Activated CD8-positive, alpha-beta memory T cell treated with anti-CD3 and anti-CD28 coated beads for 1 hour (primary cell): ENCODE measurements at places on chromosomes 5 and 9.

- no peak for DNase-seq
Measured at GRCh38 chr5:16427587-16427986, 38.0 kb downstream of the ZNF622 start.

GRCh38 chr9:113772121-113772810, 103.8 kb upstream of the ZNF618 start:
- DNase-seq, result no peak

DNA sequence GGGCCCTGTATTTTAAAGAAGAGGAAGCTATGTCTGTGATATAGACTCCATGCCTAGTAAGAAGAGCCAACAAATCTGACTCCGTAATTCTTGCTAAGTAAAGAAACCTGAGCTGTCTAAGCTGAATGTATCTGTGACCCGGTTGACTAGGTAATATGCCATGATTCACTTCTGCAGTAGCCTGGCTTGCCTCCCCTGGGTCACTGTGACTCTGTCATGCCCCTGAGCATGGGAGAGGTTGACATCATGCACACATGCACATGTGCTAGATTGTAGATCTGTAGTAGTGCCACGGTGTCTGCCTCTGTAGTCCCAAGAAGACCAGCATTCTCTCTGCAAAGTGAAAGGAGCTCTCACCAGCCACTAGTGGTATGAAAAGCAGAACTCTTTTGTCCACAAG, 9.1 kb downstream of the SLC22A5 start:
- no peak for DNase-seq

DNA sequence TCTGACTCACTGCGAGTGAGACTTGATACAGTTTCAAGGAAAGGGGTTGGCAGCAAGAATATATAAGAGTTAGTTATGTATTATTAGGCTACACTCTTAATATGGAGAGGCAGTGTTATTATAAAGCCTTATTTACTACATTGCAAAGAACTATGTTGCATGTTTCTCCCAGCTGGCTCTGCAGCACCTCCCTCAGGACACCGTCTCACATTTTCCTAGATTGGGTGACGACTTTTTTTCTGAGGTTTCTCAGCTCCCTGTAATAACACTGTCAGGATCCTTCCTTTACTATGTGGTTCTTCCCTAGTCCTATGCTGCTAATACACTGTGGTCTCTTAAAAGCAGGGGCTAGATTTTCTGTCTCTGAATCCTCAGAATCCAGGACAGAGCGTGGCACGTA, 153.7 kb downstream of the INSYN2B start:
- DNase-seq, result no peak

- DNase-seq, result no peak
Measured at GRCh38 chr5:78472469-78473106, 112.2 kb downstream of the SCAMP1 start.

DNA sequence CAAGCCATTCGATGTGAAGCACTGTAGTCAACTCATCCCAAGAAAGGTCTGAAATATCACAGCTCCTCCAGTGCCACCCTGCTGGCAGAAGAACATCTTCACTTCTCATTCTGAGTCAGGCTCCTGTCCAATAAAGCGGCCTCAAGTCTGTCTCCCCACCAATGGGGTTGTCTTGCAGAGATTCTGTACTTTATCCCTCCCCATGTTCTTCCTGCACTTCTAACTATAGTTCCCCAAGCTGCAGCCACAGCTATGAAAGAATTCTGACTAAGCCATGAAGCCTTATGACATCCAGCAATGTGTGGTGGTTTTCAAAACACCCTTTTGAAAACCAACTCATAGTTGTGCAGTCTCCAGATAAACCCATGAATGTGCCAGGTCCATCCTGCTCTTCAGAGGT, 6.8 kb downstream of the MACROH2A1 start:
- no peak for DNase-seq

DNA sequence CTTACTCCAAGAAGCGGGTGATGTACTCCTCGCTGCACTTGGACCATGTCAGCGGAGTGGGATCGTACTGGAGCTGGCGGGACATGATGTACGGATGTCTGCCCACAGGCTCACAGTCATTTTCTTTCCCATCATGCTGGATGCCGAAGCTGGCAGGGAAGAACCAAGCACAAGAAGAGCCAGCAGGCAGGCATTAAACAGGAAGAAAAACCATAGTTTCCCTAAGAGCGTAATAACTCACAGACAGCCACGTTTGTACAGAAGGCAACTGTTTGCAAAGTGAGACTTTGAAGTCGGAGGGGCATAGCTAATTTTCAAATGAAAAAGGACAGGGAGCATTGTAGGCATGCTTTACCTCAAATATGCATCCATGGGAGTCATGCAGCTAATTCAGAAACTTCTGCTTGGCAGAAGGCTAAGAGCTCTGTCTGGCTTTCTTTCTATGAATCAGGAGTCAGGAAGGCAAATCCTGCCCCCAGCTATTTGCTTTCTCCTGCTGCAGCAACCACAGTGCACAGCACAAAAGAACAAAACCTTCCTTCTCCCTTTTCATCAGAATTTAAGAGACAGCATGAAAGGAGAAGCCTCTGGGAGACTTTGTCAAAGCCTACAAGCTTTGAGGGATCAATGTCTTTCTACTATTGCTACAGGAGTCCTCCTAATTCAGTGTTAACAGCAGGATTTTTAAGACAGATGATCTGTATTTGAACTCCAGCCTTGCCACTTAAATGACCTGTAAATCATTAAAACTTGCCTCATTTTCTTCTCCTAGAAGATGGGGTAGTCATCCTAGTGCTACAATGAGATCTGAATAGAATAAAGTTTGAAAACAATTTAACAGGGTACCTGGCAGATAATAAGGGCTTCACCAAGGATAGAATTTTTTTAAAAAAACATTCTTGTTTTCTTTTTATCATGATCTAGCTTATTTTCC, 209.1 kb downstream of the TARS1 start:
- DNase-seq, result no peak

DNA sequence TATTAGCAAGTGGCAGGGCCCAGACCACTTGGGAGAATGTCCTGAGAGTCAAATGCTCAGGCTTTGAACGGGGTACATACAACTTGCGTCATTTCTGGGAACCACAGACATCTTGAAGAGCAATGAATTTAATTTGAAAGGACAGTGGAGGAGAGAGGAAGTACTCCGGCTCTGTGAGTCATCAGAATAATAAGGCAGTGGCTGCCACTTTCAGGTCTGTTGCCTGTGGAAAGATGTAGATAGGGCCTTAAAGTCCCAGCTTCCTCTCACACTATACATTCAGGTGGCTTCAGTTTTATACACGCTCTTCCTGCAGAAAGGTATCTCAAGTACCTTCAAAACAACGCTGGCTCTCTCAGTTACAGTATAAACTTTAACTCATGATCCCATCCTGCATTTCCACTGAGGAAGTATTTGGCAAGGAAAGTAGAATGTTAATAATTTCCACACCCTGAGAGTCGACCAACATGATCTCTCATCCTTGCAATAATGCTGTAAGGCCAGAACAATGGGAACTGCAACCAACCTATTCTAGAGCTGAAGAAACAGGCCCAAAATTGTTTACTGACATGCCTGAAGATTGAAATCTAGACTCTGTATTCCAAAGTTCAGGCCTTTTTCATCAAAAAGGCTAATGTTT, 6.8 kb upstream of the PRUNE2 start:
- no peak for DNase-seq

GRCh38 chr9:111023128-111023527, 15.1 kb downstream of the LPAR1 start:
- no peak for DNase-seq

DNA sequence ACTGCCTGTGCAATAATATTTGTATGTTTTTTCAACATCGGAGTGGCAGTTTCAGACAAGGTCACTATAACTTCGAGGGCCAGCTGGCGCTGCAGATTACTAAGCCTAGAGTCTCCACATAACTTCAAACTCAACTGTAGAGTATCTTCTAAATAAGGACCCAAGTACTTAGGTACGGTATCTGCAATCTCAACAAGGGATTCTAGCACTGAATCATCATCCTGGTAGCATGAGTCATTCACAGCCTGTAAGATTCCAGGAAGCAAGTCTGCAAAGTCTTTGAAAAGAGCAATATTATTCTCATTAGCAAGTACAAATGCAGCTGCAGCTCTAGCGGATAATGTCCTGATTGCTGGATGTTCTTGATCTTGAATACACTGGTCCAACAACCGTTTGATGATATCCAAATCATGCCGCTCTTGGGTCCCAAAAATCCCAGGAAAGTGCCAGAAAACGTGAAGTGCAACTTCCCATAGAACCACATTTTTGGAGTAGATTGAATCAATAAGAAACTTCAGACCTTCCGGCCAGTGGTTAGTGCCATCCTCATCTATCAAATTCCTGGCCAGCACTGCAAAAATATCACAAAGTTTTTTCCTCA, 654 bp downstream of the RANBP6 start:
- no peak for DNase-seq

DNA sequence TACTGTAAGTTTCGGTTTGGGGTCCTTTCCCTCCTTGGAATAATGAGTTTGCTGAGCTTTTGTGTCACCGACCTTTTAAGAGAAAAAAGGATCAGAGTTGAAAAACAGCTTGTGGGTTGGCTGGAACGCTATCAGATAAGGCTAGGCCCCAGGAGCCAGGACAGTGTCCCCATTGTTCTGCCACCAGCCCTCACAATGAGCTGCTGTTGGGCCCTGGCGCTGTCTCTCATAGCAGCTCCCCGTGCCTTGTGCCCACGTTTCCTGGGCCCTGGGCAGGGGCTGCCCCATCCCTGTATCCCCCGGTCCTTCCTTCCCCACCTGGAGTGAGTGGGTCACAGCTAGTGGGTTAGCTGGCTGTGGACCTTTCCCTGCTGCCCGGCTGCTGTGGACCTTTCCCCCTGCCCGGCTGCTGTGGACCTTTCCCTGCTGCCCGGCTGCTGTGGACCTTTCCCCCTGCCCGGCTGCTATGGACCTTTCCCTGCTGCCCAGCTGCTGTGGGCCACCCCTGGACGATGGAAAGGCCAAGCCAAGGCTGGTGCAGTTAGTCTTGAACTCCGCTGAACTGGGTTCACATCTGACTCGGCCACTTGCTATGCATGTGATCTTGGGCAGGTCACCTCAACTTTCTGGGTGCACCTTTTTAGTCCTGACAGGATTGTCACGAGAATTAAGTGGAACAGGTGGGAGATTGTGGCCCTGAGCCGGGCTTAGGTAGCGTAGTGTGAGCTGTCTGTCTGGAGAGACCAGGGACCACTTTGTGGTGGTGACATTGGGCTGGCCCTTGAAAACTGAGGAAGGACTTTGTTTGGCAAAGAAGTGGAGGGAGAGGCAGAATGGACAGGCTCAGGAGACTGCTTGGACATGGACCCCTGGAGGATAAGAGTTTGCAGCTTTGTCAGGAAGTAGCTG, 99.5 kb downstream of the DAB2IP start:
- DNase-seq, result no peak

- no peak for DNase-seq
Measured at GRCh38 chr9:135504262-135505243, 4.1 kb downstream of the MRPS2 start.

GRCh38 chr9:136658849-136659535, 3.7 kb upstream of the EGFL7 start:
- no peak for DNase-seq

- no peak for DNase-seq
Measured at GRCh38 chr5:160287378-160288051, 24.8 kb downstream of the CCNJL start.

- no peak for DNase-seq
Measured at GRCh38 chr5:57696389-57696769, 213.8 kb upstream of the ACTBL2 start.

GRCh38 chr9:119298076-119298853, 71.0 kb downstream of the BRINP1 start:
- DNase-seq, result no peak

- no peak for DNase-seq
Measured at GRCh38 chr5:132491368-132492364, 1.1 kb upstream of the IRF1 start.

DNA sequence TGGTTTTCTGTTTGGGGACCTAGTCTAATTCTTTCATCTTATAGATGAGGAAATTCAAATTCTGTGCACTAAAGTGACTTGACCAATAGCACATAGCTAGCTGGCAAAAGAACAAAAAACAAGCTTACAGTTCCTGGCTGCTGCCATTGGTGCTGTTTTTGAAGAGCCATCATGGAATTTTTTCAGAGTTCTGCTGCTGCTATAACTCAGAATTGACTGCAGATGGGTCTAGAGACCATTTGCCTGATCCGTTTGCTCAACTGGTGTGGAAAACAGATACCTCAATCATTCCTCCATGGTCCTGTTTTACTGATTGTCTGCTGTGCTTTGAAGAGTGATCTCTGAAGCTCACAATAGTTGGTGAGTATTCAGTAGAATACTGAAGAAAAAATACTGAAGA, 15.2 kb downstream of the FBXL7 start:
- DNase-seq, result no peak
